NCI-H1436 treated with DMSO at 0.1 percent for 48 hours (cell line): ENCODE measurements at places on chromosomes 7 and 10.

- no peak for DNase-seq
These were observed 41.1 kb upstream of the FAM133B start for GRCh38 chr7:92631067-92631849.

GRCh38 chr7:51306761-51307160, 9.8 kb downstream of the COBL start:
- no peak for DNase-seq

- no peak for DNase-seq
These were observed 70.3 kb downstream of the CCSER2 start for GRCh38 chr10:84398696-84399095.

DNA sequence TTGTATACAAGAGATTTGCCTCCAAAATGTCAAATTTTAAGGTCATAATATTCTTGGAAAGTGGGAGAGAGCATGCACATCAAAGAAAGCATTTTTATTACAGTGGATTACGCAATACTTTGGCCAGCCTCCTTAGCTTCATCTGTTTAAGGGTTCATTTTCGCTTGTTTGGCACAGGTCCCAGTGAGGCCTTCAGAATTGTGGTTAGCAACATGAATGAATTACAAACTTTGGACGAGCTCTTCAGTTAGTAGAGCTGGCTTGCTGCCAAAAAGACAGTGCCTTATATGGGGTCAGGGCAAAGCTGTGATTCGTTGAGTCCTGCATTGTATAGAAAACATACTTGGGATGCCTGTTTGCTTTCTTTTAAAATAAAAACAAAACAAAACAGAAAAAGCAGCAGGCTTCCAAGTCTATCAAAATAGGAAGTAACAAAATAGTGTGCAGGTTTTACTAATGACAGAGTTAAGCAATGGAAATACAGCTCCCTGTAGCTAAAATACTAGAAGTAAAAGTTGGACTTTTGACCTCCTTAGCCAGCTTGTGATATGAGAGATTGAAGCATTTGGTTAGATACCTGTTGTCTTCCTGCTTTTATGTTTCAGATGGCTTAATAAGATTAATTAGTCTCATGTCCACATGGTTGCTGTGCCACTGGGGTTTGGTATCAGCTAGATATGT, 190.8 kb downstream of the MLLT10 start:
- DNase-seq: peak; percentile 90

GRCh38 chr7:3156508-3156907, 112.8 kb upstream of the CARD11 start:
- no peak for DNase-seq

DNA sequence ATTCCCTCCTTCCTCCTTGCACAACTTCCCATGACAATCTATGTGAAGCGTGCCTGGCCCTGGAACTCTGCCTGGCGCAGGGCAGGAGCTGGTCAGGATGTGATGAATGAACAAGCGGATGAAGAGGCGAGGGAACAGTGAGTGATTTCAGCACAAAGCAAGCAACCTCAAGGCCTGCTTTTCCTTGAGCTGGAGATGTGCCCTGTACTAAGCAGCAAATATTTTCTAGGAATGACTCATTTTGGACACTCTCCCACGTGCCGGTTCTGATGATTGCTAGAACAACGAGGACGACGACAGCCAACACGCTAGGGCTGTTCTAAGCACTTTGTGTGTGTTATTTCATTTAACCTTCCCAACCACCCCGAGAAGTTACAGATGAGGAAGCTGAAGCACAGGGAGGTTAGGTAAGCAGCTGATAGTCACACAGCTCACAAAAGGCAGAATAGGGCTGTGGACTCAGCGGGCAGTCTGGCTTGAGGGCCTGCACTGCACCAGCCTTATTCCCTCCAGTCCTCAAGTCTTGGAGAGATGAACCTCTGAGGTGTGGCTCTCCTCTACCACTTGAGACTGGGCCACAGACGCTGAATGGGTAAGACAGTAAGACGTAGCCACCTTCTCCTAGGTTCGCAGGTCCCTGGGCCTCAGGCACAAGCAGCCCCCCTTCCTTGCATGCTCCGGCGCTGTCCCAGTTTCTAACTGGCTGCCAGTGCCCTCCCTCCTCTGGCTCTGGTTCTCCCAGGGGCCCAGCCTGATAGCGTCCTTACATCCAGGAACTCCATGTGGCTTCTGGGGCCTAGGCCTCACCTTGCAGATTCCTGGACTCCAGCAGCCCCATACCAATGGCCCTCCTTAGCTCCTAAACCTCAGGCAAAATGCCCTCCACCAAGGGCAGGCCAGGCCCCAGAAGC, 59.0 kb downstream of the YKT6 start:
- no peak for DNase-seq

DNA sequence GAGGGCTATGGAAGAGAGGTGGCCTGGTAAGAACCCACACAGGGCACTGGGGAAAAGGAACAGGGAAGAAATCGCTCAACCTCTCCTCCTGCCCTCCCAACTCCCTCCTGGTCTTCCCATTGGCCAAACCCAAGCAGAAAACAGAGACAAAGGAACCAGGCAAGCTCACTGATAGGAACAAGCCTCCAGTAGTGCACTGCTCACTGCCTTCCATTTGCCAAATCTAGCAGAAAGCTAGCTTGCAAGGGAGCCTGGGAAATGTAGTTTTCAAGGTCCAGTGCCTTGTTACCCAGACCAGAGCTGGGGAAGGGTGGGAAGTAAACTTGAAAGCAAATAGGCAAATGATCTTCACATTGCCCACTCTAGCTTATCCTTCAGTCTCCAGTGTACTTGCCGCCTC, 556.1 kb upstream of the AUTS2 start:
- DNase-seq: no peak

GRCh38 chr7:25083201-25083600, 41.9 kb downstream of the CYCS start:
- DNase-seq: no peak

- no peak for DNase-seq
These were observed 10.2 kb downstream of the APBB1IP start for GRCh38 chr10:26448292-26448691.

DNA sequence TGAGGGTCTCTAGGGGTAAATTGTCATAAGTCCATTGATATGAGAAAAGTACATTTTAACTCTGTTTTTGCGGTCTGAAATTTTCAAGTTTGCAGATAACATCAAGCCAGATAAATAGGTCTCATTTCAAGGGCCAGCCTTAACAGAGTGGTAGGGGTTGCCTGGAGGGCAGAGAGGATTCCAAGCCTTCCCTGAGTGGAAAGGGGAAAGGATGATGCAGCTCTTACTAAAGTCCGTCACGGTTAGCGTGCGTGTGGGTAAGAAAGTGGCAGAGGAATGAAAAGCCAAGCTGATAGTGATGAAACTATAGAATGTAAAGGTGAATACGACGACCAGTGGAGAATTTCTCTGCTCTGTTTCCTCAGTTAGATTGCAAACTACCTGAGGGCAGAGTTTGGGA, 71.6 kb downstream of the ADRA2A start:
- DNase-seq: no peak

- DNase-seq: no peak
These were observed 335.8 kb downstream of the FRMD4A start for GRCh38 chr10:13994932-13995331.

GRCh38 chr7:79787623-79788022, 334.2 kb upstream of the MAGI2 start:
- DNase-seq: no peak

DNA sequence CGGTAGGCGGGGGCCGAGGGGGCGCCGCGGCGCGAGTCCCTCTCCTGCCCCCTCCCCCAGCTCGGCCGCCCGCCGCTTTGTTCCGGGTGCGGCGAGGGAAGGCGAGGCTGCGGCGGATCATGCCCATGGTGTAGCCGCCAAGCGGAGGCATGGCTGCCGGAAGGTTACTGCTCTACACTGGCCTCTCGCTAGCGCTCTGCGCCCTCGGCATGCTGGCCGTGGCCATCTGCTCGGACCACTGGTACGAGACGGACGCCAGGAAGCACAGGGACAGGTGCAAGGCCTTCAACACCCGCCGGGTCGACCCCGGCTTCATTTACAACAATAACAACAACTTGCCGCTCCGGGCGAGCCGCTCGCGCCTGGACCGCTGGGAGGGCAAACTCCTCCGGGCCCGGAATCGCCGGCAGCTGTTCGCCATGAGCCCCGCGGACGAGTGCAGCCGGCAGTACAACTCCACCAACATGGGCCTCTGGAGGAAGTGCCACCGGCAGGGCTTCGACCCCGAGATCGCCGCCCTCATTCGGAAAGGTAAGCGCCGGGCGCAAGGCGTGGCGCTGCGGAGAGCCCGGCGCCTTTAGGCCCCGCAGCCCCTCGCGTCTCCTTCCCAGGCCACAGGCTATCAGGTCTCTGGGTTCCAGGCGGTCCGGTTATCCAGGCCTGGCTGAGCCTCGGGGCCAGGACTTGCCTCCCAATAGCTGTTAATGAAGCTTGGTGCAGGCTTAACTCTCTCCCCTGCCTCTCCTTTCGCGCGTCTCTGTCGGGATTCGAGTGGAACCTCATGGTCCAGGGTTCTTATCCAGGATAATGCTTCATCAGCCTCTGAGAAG, 513 bp downstream of the TMEM178B start:
- DNase-seq: no peak

DNA sequence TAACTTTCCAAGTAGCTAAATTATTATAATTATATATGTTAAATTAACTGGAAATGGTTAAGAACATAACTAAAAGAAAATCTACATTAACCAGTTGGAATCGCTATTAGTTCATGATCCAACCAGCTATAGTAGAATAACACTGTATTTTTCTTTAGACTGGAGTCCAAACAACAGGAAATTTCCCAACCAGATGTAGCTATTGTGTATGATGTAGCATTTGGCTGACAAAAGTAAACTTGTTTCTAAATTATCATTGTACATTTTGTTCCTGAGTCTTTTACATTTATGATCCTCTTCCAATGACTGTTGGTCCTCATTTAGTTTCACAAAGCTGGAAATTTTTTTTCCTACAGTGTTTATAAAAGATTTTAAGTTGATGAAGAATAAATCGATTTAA, 62.1 kb downstream of the PAPSS2 start:
- DNase-seq: no peak

GRCh38 chr7:76359978-76360638, 1.3 kb upstream of the YWHAG start:
- DNase-seq: no peak

DNA sequence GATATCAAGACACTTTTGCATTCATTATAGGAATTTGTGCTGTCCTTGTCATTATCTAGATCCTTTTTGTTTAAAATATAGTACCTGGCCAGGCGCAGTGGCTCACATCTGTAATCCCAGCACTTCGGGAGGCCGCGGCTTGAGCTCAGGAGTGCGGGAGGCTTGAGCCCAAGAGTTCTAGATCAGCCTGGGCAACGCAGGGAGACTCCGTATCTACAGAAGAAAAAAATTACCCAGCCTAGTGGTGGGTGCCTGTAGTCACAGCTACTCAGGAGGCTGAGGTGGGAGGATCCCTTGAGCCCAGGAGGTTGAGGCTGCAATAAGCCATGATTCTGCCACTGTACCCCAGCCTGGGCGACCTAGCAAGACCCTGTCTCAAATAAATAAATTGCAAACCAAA, 621 bp upstream of the MORN4 start:
- no peak for DNase-seq

GRCh38 chr10:48495282-48496045, 109.4 kb downstream of the ARHGAP22 start:
- DNase-seq: no peak

DNA sequence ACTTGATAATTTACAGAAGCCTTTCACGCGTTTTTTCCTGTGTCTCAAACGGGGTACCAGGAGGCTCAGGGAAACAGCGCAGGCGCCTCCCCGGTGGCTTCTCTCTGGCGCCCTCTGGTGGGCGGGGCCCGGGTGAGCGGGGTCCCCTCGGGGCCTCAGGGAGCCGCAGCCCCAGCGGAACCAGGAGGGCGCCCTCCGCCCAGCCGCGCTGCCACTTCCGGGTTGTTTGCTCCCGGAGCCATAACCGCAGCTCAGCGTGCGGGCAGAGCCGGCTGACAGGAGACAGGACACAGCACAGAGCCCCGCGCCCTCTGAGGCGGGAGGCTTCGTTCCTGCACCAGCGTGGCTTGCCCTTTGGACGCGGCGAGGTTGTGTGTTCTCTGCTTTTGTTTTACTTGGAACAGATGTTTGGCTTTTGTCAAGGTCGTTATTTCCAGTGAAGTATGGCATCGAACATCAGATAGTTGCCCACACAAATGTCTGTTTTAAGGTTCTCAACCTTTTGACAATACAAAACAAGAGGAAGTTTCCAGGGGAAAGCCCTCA, 6.9 kb upstream of the CYP2E1 start:
- DNase-seq: peak; percentile 54

DNA sequence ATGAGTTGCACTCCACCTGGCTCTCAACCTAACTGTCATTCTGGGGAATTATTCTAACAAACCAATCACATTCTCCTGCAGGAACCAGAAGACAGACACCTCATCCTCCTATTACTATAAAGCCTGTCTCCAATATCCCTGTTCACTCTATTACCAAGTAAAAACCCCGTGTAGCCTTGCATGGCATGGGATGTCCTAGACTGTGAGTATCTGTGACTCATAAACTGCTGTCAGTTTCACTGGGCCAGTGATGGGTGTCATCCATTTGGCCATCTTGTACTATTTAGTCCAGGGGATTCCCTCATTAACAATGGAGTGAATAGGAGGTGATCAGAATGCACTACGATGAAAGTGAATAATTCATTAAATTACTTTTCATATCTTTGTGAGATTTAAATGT, 608.7 kb downstream of the DNAJB9 start:
- no peak for DNase-seq

GRCh38 chr10:108612485-108612884, 1310.8 kb downstream of the XPNPEP1 start:
- no peak for DNase-seq

DNA sequence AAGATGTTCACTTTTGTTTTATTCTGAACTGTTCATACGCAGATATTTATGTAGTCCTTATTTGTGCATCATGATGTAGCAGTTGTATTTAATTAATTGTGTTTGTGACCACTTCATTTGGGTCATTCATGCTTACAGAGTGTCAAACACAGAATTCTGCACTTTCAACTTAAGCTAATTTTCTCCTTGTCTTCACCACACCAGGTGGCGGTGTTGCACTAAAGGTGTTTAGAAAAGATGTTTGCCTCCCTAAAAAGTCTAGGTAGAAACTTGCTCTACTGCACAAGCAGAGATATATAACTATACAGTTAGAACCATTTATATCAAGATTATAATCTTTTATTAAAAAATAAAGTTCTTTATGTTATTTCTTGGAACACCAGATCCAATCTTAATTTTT, 1.3 kb upstream of the TAS2R38 start:
- no peak for DNase-seq

DNA sequence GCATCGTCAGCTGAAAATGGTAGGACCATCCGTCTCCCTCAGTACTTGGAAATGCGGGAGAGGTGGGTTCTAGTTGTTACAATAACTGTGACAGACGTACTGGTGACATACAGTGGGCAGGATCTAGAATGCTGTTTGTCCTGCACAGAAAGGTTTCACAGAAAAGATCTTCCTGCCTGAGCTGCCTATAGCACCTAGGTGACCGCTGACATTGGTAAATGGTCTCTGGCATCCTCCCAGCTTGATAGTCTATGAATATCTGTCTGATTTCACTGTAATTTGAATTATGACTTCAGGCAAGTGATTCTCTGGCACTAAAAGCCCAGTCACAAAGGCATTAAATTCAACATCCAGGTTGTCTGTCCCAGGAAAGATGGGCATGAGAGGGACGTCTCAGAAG, 38.2 kb upstream of the CCDC3 start:
- no peak for DNase-seq
